NCI-H2081 (cell line): ENCODE measurements at places on chromosomes 16 and 17.

DNA sequence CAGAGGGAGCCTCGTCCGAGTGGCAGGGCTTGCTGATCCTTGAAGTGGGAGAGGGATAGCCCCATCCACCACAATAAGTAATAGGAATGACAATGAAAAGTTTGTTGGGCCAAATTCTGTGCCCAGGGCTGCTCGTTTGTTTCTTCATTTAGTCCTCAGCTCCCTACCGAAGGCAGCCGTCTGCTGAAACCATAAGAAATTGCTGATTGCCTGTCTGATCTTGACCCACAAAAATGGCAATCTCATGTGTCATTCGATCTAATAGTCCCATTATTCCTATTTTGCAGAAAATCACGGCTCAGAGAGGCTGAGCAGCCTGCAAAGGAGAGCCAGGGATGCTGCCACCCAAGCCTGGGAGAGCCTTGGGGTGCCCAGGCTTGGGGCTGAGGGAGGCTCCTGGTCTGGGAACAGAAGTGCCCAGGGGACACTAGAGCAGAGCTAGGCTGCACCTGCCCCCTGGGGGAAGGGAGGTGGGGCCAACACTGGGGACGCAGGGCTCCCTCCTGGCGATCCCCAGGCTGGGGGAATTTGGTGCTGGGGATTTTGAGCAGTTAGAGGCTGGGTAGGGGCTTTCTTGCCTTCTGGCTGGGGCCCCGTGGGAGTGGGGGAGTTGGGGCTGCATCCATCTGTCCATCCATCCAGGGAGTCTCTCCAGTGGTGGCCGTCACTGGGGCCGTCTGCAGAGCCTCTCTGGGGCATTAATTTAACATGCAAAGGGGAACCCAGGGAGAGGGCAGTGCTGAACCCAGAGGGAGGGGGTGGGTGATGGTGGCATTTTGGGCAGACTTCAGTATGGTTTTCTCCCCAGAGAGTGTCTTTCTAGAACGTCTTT lies 53.5 kb downstream of the SOCS1 start:
- DNase-seq: no peak

DNA sequence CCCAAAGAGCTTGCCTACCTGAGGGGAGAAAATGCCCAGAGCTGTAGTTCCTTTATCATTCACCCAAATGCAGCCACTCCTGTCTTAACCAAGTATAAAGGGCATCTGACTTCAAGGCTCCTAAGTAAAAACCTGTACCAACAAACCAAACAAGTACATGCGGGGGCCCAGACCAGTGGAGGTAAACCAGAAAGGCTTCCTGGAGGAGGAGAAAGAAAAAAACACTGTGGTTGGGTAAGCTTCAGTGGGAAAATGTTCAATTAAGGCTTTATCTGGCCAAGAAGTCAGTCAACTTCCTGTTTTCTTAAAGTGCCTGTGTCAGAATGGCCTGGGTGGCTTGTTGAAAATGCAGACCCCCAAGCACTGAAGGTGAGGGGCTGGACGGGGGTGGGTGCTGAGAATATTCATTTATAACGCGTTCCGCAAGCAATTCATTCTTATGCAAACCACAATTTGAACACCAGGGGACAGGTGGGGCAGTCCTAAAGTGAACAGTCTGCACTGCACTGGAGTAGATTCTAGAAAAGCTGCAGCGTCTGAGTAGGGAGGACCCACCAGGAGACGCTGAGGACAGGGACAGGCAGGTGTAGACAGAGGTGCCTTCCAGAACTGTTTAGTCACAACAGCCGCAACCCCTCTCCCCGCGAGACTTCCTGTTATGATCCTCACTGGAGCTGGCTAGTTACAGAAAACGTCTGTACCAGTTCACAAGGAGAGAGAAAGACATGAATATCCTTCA lies 467.1 kb downstream of the SOX9 start:
- DNase-seq: peak; percentile 60

DNA sequence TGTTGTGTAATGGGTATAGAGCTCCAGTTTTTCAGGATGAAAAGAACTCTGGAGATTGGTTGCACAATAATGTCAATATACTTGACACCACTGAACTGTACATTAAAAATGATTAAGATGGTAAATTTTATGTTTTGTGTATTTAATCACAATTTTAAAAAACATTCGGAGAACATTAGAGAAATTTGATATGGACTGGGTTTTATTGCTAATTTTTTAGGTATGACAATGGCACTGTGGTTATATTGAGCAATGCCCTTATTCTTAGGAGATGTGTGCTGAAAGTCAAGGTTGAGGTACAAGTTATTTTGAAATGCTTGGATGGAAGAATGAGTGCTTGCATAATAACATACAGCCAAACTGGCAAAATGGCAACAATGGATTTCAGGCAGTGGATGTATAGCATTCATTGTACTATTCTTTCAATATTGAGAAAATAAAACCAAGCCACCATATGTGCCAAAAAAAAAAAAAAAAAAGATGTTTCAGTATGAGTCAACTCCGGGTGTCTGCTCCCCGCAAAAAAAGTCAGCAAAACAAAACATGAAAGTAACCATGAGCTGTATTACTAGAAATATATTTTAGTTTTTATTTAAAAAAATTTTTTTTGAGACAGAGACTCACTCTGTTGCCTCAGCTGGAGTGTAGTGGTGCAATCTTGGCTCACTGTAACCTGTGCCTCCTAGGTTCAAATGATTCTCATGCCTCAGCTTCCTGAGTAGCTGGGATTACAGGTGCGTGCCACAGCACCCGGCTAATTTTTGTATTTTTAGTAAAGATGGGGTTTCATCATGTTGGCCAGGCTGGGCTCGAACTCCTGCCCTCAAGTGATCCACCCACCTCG lies 19.8 kb downstream of the HOXB1 start:
- DNase-seq: no peak

DNA sequence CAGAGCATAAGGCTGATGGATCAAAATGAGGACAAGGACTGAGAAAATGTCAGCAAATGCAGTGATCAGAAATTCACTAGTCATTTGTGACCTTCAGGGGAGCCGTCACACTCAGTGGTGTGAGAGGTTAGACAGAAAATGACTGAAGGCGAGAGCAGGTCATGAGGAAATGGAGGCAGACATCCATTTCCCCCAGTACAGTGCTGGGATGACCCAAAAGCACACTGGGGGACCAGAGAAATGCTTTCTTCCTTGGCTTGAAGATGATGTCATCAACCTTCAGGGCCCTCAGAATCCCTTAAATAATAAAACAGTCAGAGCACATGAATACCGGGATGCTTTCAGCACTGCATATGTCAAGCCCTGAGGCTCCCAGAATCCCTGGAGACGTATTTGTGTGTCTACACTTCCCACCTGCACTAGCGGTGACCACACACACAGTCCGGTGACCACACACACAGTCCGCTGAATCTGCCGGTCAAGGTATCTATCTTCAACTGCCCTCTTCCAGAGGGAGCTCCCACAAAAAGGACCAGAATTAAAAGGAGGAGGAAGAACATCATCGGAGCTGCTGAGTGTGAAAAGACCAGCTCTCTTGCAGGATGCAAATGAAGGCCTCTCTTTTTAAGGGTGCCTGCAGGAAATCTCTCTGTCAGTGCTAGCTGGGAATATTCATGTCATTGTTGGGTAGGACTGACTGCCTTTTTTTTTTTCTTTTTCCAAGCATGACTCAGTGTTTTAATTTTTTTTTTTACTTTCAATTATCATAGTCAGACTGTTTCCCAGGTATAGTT lies 8.2 kb downstream of the UBE2O start:
- no peak for DNase-seq

DNA sequence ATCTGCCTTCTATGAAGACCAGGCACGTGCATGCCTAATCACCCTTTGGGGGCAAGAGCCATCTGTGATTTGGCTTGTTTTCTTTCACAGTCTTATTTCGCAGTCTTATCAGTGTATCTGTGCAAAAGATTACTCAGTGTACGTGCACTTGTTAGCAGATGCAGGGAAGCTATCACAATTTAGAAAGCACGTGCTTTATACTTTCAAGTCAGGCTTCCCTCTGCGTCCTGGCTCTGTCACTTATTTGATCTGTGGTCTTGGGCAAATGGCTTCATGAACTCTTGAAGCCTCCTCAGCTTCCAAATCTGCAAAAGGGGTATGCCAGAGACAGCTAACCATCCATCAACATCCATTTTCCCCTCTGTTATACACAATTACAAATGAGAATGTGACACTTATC lies 246.4 kb downstream of the XYLT1 start:
- DNase-seq: no peak

- no peak for DNase-seq
Measured at GRCh38 chr17:44867841-44868240, 20.2 kb downstream of the HIGD1B start.

- no peak for DNase-seq
Measured at GRCh38 chr16:31201582-31202413, 762 bp downstream of the PYCARD start.

- peak; percentile 1 for DNase-seq
Measured at GRCh38 chr17:30379303-30379902, 676 bp downstream of the CPD start.

GRCh38 chr17:45679426-45679825 lies 104.7 kb upstream of the CRHR1 start:
- DNase-seq: no peak

DNA sequence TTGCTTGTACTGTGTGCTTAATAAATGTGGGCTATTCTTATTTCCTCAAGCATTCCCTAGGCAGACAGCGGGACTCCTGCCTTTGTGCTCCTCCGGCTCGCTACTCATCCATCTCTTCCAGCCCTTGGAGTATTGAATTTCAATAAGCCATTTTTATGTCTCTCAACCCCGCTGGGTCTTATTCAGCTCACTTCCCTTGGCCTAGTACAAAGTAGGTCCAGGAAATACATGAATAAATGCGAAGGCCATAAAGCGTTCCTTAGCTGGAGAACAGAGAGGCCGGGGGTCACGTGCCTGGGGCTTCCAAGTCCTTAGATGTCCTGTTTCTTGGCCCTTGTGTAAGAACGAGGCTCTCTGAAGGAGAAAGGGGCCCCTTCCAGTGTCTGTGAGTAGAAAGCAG lies 236.7 kb upstream of the ASIC2 start:
- no peak for DNase-seq

- DNase-seq: no peak
Measured at GRCh38 chr17:76155988-76156661, 15.1 kb upstream of the FOXJ1 start.

DNA sequence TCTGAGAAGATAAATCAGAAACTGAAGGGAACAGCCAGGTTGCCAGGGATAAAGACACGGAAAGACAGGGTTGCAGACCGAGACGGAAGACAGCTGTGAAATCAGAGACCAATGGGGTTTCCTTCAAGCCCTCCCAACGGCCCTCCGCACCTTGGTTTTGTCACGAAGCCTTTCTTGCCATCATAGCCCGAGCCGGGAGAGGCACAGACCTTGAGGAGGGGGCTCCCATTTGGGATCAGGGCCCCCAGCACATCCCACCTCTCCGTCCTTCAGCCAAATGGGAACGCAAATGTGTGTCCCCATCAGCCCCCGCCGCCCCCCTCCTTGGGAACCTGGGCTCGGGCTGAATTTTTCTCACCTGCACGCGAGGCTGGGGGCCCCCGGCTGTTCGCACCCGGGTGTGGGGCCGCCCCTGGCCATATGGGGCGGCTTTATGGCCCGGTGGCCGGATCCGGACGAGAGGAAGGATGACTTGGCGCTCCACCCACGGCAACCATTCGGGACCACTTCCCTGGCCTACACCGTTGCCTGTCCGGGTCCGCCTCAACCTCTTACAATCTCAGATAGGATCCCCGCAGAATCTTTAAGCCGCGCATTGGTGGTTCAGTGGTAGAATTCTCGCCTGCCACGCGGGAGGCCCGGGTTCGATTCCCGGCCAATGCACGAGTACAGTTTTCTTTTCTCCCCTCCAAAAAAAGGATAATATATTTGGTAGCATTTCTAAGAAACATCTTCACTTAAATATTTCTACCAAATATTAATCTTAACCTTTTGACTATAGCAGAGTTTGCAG lies 1.4 kb upstream of the HES7 start:
- DNase-seq: peak; percentile 50

GRCh38 chr17:76671912-76672262 lies 28.3 kb upstream of the ST6GALNAC1 start:
- no peak for DNase-seq

DNA sequence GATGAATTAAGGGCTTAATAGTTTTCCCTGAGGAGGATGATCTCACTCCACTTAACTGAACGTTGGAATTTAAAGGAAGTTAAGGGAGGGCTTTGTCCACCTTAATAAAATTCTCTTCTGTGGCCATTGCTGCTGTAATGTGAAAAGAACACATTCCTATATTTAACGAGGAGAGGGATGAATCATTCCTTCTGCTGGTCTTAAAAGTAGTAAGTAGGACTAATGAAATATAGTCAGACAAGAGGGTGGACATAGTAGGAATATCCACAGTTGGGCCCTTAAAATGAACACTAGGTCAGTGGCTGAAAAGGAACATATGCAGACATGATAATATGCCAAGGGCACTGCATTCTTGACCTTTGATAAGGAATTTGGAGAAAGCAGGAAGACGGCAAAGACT lies 405.6 kb downstream of the PMP22 start:
- no peak for DNase-seq

DNA sequence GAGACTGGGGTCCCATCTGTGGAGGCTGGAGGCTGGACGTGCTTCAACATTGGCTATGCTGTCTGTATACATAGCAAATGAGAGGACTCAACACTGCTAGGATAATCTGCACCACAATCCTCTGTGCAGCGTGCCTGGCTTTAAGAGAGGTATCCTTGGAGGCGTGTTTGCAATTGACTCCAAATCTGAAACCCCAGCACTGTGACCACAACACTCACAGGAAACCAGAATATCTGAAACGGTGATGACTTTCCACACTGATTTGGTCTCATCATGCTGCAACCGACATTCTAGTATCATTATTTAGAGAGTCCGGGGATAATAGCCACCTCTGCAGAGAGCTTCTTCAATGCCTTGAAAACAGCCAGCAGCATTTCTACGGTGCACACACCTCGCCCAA lies 35.1 kb downstream of the TLE7 start:
- DNase-seq: no peak

DNA sequence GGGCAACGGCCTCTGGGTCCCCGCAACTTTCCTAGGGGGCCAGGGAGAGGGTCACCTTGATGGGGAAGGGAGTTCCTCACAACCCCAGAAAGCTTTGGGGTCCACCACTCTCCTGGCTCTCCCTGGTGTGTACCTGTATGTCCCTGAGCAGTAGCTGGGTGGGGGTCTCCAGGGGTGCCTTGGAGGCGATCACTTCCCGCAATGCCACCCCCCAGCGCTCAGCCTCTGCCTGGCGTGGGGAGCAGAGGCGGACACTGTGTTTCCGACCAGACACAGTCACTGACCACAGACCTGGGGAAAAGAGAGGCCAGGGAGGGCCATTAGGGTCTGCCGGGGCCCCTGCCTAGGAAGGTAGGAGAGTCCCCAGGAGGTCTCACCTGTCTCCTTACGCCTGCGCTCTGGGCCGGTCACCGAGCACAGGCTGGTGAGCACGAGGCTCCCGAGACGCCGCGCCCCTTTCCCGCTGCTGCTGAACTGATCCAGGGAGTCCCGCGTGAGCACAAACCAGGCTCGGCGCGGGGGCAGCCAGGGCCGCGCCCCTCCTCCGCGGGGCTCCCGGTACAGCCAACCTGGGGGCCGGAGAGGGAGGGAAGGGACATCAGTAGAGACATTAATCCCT lies 3.4 kb downstream of the PLEKHH3 start:
- no peak for DNase-seq

- peak; percentile 70 for DNase-seq
Measured at GRCh38 chr17:48555258-48556228, 10.6 kb upstream of the HOXB2 start.
